Pulmonary artery endothelial cell (primary cell): ENCODE measurements at places on chromosomes 6 and 20. TPM values are rescaled to one million over a fixed set of nuclear protein-coding genes. Genes with fewer than 3 reads are reported as not detected.

SEL1L2 gene
- not detected in 2 replicates for total RNA-seq

LHFPL5 gene
- not detected in 2 replicates for total RNA-seq

HLA-DQB1 gene
- not detected in 2 replicates for total RNA-seq

MCCD1 gene
- not detected in 2 replicates for total RNA-seq

LAMA2 gene
- total RNA-seq, result 1.8 and 7.4 TPM in 2 replicates

CDH22 gene
- not detected in 2 replicates for total RNA-seq

TAF11 gene
- total RNA-seq, result 35.5 and 38.5 TPM in 2 replicates

CNKSR3 gene
- 7.3 and 11.8 TPM in 2 replicates for total RNA-seq

SPDEF gene
- 0.11 TPM in 1 of 2 replicates, not detected in the other for total RNA-seq

CDH26 gene
- 0.07 and 0.14 TPM in 2 replicates for total RNA-seq

PRRT1 gene
- total RNA-seq, result 0.07 TPM in 1 of 2 replicates, not detected in the other
